Muscle of arm (tissue), 14 donors: ENCODE measurements at places on chromosomes 3 and 15.
A peak's percentile ranks its signal among the peaks of the same experiment; 100 is the strongest.

DNA sequence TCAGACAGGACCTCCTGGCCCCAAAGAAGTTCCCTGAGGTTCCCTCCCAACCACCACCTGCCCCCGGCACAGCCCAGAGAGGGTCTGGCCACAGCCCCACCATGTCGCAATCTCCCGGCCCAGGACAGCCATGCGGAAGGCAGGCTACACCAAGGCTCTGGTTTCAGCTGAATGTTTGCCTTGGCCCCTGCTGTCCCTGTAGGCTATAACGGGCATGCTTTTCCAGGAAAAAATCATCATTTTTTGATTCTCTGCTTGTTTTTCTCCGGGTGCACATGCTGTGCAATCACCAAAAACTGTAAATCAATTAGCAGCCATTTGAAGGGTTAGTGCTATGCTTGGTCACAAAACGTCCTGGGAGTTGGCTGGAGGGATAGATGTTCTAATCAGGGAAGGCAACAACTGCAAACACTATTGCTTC, 142.7 kb upstream of the IGF1R start:
- DNase-seq = no peak

- DNase-seq = peak; percentile 18
Observed at GRCh38 chr3:13574083-13574797, 25.3 kb downstream of the FBLN2 start.

- no peak for DNase-seq
Observed at GRCh38 chr3:116640109-116640508, 69.5 kb upstream of the TUSC7 start.

DNA sequence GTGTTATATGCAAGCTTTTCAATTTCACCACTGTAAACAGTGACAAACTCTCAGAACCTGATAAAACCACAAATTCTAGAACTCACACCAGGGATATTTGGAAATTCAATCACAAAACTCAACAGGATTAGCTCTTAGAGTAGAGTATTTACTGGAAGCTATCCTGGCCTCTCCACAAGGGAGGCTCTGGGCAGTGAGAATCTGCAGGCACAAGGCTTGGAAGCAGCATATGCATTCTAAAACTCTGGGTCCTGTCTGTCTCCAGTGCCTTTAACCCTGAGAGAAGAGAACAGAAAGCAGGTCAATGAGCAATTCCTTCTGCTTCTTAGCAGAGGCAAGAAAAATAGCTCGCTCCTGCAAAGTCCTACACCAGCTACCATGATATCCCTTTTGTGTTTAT, 23.4 kb downstream of the PLSCR4 start:
- DNase-seq = no peak

DNA sequence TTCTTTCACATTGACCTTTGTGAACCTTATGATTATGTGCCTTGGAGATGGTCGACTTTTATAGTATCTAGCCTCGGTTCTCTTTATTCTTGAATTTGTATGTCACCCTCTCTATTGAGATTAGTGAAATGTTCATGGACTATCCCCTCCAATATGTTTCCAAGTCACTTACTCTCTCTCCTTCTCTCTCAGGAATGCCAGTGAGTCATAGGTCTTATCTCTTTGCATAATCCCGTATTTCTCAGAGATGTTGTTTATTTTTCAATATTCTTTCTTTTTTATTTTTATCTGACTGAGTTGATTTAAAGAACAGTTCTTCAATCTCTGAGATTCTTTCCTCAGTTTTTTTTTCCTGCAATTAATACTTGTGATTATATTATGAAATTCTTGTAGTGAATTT, 411.6 kb upstream of the CADM2 start:
- DNase-seq = no peak

GRCh38 chr3:29757054-29757777, 476.3 kb downstream of the RBMS3 start:
- DNase-seq = no peak

DNA sequence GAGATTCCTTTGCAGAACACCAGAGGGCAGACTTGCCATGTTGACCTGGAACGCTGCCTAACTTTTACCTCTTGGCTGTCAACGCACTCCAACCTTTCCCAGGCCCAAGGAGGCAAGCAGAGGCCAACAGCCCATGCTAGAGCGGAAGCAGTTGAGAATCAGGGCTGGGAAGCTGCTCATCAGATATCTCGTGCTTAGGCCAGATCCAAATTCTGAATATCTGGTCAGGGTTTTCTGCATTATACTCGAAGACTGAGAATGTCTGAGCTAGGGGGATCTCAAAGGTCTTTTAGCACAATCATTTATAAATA, 2.5 kb downstream of the XIRP1 start:
- no peak for DNase-seq

- no peak for DNase-seq
Observed at GRCh38 chr3:193564012-193564411, 9.3 kb upstream of the ATP13A4 start.

- DNase-seq = peak; percentile 91
Observed at GRCh38 chr15:90320062-90320884, 31.8 kb upstream of the ZNF774 start.

GRCh38 chr3:171314341-171314740, 145.9 kb downstream of the TNIK start:
- no peak for DNase-seq

DNA sequence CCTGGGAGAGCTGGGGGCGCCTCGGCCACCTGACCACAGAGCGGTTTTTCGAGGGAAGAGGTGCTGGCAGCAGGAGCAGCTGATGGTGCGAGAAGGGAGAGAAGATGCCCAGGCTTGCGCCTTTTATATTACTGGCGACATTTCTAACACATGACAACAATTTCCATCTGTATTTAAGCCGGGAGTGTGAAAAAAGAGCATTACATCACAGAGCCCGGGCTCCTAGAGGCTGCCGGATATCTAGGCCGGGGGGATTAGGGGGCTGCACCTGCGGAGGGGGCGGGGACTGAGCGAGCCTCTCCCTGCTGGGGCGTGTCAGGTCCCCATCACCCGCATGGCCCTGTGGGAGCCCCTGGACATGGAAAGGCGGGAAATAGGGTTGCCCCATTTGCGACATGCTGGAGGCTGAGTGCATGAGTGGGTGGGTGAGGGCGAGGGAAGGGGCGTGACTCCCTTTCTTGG, 440.7 kb downstream of the MAGI1 start:
- peak; percentile 23 for DNase-seq

GRCh38 chr15:81498294-81498693, 124.3 kb upstream of the TMC3 start:
- no peak for DNase-seq

DNA sequence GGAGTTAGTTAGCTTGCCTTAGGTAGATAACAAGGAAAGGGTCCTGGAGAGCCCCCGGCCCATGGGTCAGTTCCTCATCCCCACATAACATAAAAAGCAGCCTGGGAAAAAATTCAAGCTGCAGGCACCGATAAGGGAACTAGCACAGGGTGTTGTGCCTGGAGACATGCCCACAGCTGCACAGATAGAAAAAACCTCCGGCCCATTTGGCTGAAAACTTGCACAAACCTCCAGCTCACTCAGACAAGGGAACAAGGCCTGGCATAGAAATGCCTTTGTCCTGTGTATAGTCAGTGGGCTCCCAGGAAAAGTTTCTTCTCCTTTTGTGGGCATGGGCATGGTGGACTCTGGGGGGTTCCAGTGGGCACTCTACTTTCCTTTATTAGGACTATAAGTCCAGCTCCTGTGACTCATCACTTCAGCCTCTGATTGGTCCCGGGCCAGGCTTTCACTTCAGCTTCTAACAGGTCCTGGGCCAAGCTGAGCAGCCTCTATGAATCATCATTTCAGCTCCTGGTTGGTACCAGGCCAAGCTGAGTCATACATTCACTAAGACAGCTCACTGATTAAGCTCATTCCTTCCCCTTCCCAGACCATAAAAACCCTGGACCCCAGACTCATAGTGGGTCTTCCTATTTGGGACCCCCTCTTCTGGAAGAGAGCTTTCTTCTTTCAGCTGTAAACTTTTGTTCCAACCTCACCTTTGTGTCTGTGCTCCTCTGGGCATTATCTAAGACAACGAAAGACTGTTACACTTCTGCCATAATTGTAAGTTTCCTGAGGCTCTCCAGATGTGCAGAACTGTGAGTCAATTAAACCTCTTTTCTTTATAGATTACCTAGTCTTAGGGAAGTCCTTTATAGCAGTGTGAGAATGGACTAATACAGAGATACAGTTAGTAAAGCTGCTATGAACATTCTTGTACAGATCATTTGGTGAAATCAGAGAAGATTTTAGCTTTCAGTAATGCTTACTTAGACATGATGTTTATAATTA, 348.0 kb upstream of the DPPA4 start:
- DNase-seq = peak; percentile 3

- no peak for DNase-seq
Observed at GRCh38 chr3:119295816-119296726, 1.9 kb downstream of the ARHGAP31 start.

- no peak for DNase-seq
Observed at GRCh38 chr3:107861904-107862303, 228.9 kb downstream of the CD47 start.

DNA sequence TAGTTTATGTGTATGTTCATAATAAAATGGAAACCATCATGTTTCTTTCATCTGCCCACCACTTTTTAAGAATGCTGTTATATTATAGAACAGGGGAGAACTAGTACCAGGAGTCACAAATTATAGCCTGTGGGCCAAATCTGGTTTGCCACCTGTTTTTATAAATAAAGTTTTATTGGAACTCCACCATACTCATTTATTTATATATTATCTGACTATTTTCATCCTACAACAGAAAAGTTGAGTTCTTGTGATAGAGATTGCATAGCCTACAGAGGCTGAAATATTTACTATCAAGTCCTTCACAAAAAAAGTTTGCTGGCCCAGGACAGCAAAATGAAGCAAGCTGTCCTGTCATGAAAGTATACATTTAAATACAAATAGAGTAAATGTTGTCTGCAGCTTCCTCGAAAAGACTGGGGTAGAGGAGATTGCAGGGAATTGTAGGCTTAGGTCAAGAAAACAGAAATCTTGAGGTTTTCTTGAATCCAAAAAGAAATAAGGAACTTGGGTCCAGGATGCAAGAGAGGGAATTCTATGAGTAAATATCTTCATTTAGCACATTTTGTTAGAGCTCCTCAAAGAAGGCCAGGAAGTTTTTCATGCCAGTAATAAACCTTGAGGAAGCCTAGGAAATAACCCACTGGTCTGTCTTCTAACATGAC, 41.1 kb downstream of the FILIP1L start:
- DNase-seq = no peak

DNA sequence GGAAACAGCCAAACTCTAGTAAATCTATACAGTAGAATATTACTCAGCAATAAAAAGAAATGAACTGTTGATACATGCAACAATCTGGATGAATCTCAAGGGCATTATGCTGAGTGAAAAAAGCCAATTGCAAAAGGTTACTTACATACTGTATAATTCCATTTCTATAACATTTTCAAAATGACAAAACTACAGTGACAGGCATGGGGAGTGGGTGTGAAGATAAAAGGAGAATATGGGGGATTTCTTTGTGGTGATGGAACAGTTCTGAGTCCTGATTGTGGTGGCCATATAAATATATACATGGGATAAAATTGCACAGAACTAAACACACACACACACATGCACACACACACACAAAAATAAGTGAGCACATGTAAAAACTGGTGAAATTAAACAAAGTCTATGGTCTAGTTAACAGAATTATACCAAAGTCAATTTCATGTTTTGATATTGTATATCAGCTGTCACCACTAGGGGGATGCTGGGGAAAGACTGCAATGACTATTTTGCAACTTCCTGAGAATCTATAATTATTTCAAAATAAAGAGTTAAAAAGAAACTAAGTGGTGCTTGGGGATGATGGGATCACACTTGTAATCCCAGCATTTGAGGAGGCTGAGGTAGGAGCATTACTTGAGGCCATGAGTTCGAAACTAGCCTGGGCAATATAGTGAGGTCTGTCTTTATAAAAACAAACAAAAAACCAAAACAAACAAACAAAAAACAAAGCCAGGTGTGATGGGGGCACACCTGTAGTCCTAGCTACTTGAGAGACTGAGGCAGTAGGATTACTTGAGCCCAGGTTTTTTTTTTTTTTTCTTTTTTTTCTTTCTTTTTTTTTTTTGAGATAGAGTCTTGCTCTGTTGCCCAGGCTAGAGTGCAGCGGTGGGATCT, 66.0 kb downstream of the SPTSSB start:
- DNase-seq = no peak

GRCh38 chr3:157417247-157417646, 19.4 kb upstream of the PTX3 start:
- no peak for DNase-seq

- no peak for DNase-seq
Observed at GRCh38 chr15:66524838-66525237, 19.7 kb downstream of the ZWILCH start.

DNA sequence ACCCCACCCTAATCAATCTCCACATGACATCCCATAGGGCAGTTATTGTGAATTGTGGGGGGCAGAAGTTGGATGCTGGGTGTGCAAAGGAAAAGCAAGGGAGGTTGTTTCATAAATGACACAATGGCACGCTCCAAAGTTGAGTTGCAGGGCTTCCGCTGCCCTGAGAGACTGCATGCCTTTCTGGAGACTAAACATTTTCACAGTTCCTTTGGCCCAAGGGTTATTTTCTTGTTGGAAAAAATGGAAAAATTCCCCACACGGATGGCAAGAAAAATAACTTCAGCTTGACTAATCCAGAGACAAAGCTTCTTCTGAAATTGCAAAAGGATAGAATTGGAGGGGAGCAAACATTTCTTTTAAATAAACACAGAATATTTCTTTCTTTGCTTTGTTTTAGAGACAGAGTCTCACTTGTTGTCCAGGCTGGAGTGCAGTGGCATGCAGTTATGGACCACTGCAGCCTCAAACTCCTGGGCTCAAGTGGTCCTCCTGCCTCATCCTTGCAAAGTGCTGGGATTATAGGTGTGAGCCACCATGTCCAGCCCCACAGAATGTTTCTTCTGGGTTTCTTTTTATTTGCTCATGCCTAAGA, 19.1 kb upstream of the TPM1 start:
- no peak for DNase-seq

GRCh38 chr3:162367429-162368260, 871.0 kb downstream of the OTOL1 start:
- DNase-seq = no peak

DNA sequence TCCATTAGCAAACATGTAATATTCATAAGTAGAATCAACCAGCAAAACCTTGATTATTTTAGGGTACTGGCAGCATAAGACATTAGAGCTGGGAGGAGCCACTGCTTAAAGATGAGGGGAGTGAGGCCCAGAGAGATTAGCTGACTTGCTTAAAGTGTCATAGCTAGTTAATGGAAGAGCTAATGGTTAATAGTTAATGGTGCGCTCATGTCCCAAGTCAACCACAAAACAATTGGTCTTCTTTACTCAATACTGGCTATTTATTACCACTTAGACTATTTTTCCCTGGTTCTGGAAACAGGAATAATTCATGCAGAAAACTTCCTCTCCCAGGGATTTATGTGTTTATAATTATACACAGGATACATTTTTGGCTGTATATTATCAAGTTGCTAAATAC, 33.1 kb downstream of the EIF4E3 start:
- no peak for DNase-seq
